T-helper 9 cell (primary cell): ENCODE measurements at places on chromosomes 13 and 19.

- no peak for DNase-seq
Measured at GRCh38 chr19:43510713-43511112, 6.2 kb upstream of the PHLDB3 start.

GRCh38 chr13:33678906-33679657 is 138.9 kb upstream of the RFC3 start:
- peak; percentile 25 for DNase-seq

DNA sequence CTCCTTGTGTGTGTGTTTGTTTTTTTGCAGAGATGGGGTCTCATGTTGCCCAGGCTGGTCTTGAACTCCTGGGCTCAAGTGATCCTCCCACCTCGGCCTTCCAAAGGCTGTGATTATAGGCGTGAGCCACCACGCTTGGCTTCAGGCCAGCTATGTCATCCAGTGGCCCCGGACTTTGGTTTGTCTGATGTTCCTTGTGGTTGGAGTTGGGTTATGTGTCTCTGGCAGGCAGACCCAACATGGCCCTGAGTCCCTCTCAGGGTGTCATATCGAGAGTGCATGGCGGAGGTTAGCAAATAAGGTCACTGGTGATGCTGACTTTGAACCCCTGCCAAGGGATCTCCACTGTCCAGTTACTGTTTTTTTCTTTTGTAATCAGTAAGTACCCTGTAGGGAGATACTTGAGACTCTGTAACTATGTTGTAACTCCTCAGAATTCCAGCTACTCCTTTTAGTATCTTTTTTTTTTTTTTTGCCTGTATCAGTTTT is 37.3 kb downstream of the SMARCA4 start:
- DNase-seq, result no peak

DNA sequence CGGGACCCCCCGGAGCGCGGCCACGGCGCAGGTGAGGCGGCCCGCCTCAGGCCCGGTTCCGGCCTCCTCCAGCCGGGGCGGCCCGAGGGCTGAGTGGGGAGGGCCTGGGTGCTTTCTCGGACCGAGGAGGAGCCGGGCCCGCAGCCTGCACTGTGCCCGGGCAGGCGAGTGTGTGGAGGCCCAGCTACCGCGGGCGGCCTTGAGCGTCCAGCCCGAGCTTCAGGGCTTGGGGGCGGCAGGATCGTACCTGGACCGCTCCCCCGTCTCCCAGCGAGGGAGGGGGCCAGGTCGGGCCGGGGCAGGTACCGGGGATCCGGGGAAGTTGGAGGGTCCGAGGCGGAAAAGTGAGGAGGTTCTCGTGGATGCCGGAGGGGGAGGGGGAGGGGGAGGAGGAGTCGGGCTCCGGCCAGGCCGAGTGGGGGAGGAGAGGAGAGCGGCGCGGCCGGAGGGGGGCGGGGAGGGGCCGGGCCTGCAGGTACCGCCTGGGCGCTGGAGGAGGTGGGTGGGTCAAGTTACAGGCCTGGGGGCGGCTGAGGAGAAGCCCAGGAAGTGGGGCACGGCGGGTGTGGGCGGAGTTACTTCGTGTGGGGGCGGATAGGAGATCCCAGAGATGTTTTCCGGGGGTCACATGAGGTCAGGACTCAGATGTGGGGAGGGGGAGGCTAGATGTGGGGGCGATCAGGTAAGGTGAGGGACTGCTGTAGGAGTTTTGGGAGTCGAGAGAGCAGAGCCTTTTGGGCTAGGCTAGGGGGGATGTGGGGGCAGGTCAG is 545 bp downstream of the NACC1 start:
- DNase-seq, result no peak

GRCh38 chr19:58555369-58555885 is 522 bp upstream of the CHMP2A start:
- DNase-seq, result no peak

GRCh38 chr13:105595471-105595870 is 940.0 kb downstream of the EFNB2 start:
- no peak for DNase-seq
